ENCODE measurements at places on chromosomes 7 and 10.

DNA sequence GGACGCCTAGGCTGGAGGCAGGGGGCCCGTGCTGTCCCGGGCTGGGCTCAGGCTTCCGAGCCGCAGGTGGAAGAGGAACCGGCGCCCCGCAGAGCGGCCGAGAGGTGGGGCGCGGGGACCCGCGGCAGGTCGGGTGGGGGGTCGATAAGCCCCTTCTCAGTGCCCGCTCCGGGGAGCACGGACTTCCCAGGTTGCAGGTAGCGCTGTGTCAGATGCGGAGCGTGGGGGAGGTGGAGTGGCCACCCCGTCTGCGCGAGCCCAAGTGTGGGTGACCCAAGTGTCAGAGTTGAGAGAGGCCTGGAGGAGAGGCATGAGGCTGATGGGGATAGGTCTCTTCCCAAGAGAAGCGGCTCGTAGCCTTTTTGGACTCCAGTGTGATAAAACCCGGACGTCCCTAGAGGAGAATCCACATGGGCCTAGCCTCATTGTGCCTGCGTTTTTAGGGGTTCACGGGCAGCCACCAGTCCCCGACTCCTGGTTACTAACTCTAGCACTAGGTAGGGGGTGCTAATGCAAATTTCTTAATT, 580 bp downstream of the EEPD1 start:
- DNase-seq, result no peak

GRCh38 chr7:29090836-29091601, 55.3 kb downstream of the CPVL start:
- no peak for DNase-seq

DNA sequence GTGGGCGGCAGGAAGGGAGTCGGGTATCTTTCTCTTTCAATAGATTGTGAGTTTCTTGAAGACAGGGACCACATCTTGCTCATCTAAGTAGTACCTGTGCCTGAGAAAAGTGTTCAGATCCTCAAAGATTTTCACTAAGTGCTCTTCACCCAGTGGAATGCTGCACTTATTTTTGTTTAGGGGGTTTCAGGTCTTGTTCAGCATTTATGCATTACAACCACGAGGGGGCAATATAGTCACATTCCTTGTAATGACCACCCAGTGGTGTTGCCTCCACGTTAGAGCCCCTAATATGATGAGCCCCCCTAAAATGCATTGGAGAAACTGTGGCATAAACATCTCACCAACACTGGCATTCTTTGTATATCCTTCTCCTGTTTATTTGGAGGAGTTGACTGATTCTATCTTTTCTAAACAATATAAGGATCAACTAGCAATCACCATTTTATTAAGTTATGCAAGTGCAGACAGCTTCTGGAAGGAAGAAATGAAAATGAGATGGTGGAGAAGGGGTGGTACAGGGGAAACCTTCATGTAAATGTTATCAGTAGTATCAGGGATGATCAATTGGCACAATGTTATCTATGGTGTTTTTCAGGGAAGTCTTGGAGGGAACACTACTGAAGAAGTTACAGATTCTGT, 3.1 kb upstream of the PAPSS2 start:
- DNase-seq, result no peak

GRCh38 chr10:89346405-89347254, 18.8 kb downstream of the IFIT3 start:
- no peak for DNase-seq

Data from stimulated activated CD4-positive, alpha-beta T cell treated with anti-CD3 and anti-CD28 coated beads, TNF-alpha, amount 100 ng/mL, for 48 hours (primary cell).